D721Med (cell line): ENCODE measurements at places on chromosomes 6 and 20.

DNA sequence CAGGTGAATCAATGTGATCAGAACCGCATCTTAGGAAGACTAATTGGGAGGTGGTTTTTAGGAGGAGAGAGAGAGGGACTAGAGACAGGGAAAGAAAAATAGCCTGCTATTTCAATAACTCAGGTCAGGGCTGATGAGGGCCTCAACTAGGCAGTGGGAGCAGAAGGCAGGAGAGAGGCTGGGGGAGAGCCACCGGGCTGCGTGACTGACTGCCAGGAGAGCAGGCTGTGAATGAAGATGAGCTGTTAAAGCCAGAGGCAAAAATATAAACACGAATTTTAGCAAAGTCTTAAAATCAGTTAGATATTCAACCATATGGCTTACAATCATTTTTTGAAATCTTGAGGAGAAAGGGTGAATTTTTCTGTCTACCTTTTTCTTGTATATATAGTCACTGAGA is 149.6 kb downstream of the IPCEF1 start:
- no peak for DNase-seq

DNA sequence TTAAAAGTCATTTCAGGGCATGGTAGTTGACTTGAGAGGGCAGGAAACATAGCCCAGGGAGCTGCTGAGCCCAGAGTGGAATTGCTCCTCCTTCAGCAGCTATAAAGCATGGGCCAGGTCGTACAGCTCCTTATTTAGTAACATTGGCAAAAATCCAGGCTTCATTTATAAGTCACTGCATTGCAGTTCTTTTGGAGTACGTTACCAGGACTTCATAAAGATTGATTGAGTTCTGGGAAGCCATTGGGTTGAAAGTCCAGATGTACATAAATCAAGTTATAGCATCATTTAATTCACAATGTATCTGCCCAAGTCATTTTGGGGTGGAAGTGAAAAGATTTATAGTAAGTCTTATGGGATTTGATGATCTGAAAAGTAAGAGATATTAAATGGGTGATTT is 53.0 kb upstream of the ANKEF1 start:
- no peak for DNase-seq

DNA sequence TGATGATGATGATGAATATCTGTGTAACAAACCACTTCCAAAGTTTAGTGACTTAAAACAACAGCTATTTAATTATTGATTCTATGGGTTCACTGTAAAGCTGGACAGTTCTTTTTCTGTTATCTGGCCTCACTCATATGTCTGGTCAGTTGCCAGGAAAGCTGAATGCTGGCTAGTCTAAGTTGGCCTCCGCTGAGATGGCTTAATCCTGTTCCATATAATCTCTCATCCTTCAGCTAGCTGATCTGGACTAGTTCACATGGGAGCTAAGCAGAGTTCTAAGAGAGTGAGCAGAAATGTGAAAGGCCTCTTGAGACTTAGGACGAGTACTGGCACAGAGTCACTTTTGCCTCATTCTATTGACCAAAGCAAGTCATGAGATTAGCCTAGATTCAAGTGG is 334.7 kb upstream of the FLRT3 start:
- DNase-seq: no peak

- DNase-seq: no peak
These were observed 88.3 kb upstream of the TMEM30A start for GRCh38 chr6:75372884-75373283.

DNA sequence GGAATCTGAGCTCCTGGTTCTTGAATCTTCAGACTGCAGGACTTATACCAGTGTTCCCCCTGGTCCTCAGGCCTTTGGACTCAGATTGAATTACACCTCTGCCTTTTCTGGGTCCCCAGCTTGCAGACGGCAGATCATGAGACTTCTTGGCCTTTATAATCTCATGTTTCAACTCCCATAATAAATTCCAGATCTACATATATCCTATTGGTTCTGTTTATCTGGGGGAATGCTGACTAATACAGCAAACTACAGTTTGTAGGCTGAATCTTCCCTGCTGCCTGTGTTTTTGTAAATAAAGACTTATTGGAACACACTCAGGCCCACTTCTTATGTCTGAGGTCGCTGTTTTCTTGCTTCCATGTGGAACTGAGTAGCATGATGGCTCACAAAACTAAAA is 184.7 kb downstream of the HDGFL1 start:
- no peak for DNase-seq

- DNase-seq: no peak
These were observed 326.5 kb downstream of the RNGTT start for GRCh38 chr6:88636871-88637270.

- no peak for DNase-seq
These were observed 44.7 kb downstream of the RREB1 start for GRCh38 chr6:7152462-7152861.
